ENCODE measurements at places on chromosomes 2 and 18.

GRCh38 chr2:391696-392095 lies 103.8 kb upstream of the ALKAL2 start:
- H3K4me1 ChIP-seq: no peaks in the 10 kb centered on the region

DNA sequence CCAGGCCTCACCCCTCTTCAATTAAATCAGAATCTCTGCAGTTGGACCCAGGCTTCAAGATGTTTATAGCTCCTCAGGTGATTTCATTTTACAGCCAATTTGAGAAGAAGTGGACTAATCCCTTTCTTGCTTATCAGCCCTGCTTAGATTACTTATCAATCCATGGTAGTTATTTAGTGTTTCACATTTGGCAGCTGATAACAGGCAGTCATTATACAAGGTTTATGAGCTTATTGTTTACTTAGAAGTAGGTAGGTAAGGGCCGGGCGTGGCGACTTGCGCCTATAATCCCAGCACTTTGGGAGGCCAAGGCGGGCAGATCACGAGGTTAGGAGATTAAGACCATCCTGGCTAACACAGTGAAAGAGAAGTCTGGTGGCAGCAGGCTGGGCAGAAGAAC lies 237.5 kb downstream of the CTNNA2 start:
- DNase-seq: no peak
- H3K27me3 ChIP-seq: no peaks in the 10 kb centered on the region
- no peak overlapping the region for H3K27ac ChIP-seq
- no peaks in the 10 kb centered on the region for H3K4me1 ChIP-seq
- H3K4me3 ChIP-seq: no peak overlapping the region

GRCh38 chr18:26708806-26709716 lies 156.4 kb downstream of the AQP4 start:
- H3K4me3 ChIP-seq: no peak overlapping the region
- H3K4me1 ChIP-seq: no peaks in the 10 kb centered on the region
- H3K27me3 ChIP-seq: no peaks in the 10 kb centered on the region
- peak; percentile 22 for DNase-seq
- no peak overlapping the region for H3K27ac ChIP-seq
- H3K36me3 ChIP-seq: no peaks in the 10 kb centered on the region

GRCh38 chr2:50546790-50547189 lies 485.1 kb downstream of the NRXN1 start:
- H3K36me3 ChIP-seq: no peaks in the 10 kb centered on the region
- no peak overlapping the region for H3K4me3 ChIP-seq
- no peak overlapping the region for H3K27ac ChIP-seq
- no peak for DNase-seq

DNA sequence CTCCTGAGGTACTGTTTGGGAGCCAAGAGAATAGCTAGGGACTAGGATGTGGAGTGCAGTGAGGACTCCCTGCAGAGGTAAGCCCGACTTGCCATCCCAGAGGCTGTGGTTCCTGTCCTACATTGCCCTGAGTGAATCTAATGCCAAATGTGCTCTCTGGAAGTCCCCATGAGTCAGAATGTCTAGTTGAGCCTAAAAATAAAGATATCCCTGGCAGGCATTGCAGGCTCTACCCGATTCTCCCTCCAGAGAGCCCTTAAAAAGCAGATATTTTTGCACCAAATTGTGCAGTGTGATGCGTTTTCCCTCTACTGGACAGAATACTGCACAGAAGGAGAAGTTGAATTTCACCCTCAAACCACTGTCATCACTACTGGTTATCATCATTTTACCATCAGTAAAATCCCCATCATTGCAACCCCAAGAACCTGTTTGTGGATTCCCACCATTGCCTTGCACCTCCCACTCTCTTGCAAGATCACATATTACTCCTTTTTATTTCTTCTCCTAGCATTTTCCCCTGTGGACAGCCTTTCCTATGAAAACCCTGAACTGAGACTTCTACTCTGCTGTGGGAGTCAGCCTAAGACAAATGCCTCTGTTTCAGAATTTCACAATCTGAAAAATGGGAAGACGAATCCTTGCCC lies 98.0 kb downstream of the MARCHF4 start:
- H3K27ac ChIP-seq: no peak overlapping the region
- H3K27me3 ChIP-seq: no peaks in the 10 kb centered on the region
- no peak for DNase-seq

- H3K27ac ChIP-seq: no peak overlapping the region
- H3K36me3 ChIP-seq: no peaks in the 10 kb centered on the region
- H3K4me3 ChIP-seq: no peak overlapping the region
- H3K4me1 ChIP-seq: peaks cover 4% of the 10 kb centered on the region
- DNase-seq: no peak
Measured at GRCh38 chr2:203697190-203697589, 9.2 kb upstream of the CD28 start.

DNA sequence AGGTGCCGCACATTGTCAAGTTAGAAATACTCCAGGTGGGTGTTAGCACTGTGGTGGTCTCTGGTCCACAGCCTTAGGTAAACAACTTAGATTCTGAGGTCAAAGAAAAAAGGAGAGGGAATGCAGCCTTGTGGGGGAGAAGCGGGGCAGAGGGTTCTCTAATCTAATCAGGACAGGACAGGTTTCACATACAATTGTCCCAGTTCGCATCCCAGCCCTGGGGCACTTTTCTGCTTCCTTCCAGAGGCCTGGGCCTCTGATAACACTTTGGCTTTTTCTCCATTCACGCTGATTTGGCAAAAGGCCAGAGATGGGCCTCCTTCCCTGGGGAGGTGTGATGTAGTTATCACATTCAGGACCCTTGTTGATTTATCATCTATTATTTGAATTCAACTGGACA lies 32.5 kb downstream of the SLC1A4 start:
- H3K4me1 ChIP-seq: no peaks in the 10 kb centered on the region
- H3K27me3 ChIP-seq: no peaks in the 10 kb centered on the region
- no peak for DNase-seq
- H3K36me3 ChIP-seq: peaks cover 19% of the 10 kb centered on the region

GRCh38 chr2:9258953-9259399 lies 52.4 kb downstream of the ASAP2 start:
- peak overlapping the region; percentile 9 for H3K27ac ChIP-seq
- no peaks in the 10 kb centered on the region for H3K27me3 ChIP-seq
- no peak overlapping the region for H3K4me3 ChIP-seq
- peak; percentile 57 for DNase-seq
- peaks cover 76% of the 10 kb centered on the region for H3K4me1 ChIP-seq

DNA sequence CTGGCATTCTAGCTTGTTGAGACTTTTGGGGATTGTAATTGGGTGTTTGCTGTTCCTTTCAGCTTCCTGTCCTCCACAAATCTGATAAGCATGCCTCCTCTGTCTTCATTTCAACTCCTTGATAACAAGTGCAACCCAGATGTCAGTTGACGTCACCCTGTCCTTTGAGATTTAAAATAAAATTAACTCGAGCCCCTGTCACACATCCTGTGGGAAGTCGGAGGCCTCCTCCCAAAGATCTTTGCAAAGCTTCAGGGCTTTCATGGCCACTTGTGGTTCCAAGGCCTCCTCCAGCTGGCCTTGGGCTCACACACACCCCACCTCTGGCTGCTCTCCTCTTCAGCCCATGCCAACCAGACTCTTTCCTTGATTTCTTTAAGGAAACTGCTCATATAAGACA lies 69.9 kb upstream of the ITGA6 start:
- peaks cover 3% of the 10 kb centered on the region for H3K4me1 ChIP-seq
- DNase-seq: no peak
- H3K27me3 ChIP-seq: no peaks in the 10 kb centered on the region
- no peak overlapping the region for H3K4me3 ChIP-seq

DNA sequence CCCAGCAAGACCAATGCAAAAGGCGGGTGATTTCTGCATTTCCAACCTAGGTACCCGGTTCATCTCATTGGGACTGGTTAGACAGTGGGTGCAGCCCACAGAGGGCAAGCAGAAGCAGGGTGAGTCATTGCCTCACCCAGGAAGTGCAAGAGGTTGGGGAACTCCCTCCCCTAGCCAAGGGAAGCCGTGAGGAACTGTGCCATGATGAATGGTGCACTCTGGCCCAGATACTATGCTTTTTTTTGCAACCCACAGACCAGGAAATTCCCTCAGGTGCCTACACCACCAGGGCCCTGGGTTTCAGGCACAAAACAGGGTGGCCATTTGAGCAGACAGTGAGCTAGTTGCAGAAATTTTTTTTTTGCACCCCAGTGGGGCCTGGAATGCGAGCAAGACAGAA lies 662.6 kb upstream of the ACVR2A start:
- no peak overlapping the region for H3K4me3 ChIP-seq
- no peaks in the 10 kb centered on the region for H3K27me3 ChIP-seq
- DNase-seq: no peak
- H3K36me3 ChIP-seq: no peaks in the 10 kb centered on the region
- H3K4me1 ChIP-seq: no peaks in the 10 kb centered on the region

DNA sequence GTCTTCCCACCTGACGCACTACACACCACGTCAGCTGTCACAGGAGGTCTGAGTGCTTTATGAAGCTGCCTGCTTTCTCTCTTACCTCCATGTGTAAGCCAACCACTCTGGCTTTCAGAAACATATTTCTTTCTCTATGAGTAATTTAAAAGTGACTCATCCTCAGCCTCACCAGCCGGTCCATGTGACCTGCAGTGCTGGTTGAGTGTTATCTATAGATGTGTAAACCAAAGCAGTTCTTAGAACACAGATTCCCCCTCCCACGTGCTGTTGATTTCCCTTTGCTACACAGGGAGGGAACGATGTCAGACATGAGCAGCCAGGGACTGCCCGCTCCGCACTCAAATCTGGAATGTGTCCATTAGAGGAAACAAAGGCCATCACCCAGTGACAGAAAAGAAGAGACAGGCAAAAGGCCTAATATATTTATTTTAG lies 157.8 kb downstream of the BCL2 start:
- H3K4me1 ChIP-seq: no peaks in the 10 kb centered on the region
- H3K4me3 ChIP-seq: no peak overlapping the region
- no peaks in the 10 kb centered on the region for H3K27me3 ChIP-seq

- no peak overlapping the region for H3K27ac ChIP-seq
- no peaks in the 10 kb centered on the region for H3K27me3 ChIP-seq
- no peaks in the 10 kb centered on the region for H3K36me3 ChIP-seq
- no peak overlapping the region for H3K4me3 ChIP-seq
- H3K4me1 ChIP-seq: peaks cover 39% of the 10 kb centered on the region
Measured at GRCh38 chr2:134277223-134277622, 23.4 kb downstream of the MGAT5 start.

- H3K36me3 ChIP-seq: no peaks in the 10 kb centered on the region
- H3K27me3 ChIP-seq: no peaks in the 10 kb centered on the region
- H3K27ac ChIP-seq: no peak overlapping the region
- DNase-seq: peak; percentile 86
- no peaks in the 10 kb centered on the region for H3K4me1 ChIP-seq
- no peak overlapping the region for H3K4me3 ChIP-seq
Measured at GRCh38 chr18:27605107-27605834, 420.2 kb upstream of the CHST9 start.

DNA sequence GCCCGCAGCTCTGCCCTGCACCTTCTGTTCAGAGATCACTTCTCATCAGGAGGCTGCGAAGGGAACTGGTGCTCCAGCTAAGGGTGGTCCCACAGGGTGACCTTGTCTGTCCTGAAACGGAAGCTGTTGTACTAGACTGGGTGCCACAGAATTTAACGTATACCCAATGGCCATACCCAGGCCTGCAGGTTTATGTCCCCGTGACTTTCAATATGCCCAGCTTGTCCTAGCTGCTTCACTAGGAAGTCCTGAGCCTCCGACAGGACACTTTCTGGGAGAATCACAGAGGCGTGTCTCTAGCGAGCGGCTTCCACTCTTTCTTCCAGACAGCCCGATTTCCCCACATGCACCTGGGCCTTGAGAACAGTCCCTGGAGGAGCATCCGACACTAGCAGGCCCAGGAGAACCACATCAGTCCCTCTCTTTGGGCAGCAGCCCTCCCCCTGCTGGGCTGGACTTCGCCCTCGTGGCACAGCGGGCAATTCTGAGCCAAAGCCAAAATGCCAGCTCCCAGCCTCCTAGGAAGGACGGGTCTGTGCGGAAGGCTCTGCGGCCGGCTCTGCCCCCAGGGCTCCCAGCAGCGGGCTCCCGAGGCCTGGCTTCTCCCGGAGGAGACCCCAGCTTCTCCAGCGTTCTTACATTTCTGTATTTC lies 91.9 kb upstream of the OTOS start:
- peaks cover 12% of the 10 kb centered on the region for H3K4me1 ChIP-seq
- DNase-seq: no peak
- H3K27ac ChIP-seq: no peak overlapping the region
- no peak overlapping the region for H3K4me3 ChIP-seq

GRCh38 chr2:15942711-15943345 lies 2.5 kb downstream of the MYCN start:
- peaks cover 32% of the 10 kb centered on the region for H3K4me1 ChIP-seq
- H3K4me3 ChIP-seq: peak overlapping the region; percentile 55
- no peaks in the 10 kb centered on the region for H3K27me3 ChIP-seq
- no peaks in the 10 kb centered on the region for H3K36me3 ChIP-seq

DNA sequence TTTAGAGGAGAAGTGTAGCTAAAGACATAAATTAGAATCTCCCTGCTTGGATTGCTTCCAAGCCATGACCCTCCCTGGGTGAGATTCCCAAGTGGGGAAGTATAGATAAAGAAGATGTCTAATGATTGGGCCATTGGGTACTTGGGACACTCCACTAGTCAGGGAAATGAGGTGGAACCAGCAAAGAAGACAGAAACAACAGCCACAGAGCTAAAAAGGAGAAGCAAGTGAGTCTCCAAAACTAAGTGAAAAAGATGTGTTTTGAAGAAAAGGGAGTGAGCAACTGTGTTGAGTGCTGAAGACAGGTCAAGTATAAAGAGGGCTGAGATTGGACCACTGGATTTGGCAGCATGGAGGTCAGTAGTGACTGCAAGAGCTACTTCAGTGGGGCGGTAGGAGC lies 276.7 kb upstream of the STON1 start:
- H3K27me3 ChIP-seq: no peaks in the 10 kb centered on the region
- no peak for DNase-seq
- no peaks in the 10 kb centered on the region for H3K36me3 ChIP-seq
- peaks cover 1% of the 10 kb centered on the region for H3K4me1 ChIP-seq
- no peak overlapping the region for H3K4me3 ChIP-seq

DNA sequence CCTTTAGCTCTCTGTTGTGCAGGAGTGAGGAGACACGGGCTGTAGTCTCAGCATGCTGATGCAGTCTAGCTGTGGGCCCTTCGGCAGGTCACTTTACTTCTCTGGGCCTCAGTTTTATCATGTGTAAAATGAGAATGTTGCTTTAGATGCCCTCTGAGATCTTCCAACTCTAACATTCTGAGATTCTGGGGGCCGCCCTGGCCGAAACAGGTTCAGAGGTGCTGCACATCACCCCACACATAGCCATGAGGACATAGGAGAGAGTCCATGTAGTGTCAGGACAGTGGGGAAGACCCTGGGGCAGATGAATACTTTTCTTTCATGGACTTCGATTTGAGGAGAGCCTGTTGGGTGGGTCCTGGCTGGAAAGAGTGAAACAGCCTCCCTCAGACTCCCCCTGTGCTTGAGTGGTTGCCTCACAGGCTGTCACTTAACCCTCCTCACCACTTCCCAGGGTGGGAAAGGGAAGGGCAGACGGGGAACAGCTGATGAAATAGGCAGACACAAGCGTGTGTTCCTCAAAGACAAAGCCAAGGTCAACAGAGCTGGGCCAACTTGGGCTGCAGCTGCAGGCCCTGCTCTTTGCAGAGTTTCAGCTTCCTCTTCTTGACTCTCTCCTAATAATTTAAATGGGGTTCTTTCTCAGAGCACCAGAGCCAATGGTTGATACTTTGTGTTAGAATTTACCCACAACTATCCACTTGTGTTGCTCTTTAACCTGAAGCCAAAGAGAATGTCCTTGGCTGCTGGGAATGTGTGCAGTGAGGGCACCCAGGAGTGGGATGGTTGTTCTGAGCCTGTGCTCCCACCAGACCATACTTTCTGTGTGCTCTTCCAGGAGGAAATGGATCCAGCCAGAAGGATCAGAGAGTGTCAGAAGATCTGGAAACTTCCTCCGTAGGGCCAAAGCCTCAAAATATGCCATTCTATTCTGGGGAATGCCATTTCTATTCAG lies 14.7 kb upstream of the MRPL33 start:
- H3K36me3 ChIP-seq: no peaks in the 10 kb centered on the region
- H3K4me3 ChIP-seq: no peak overlapping the region
- no peaks in the 10 kb centered on the region for H3K27me3 ChIP-seq
- no peak for DNase-seq
